ENCODE measurements at places on chromosomes 16 and 17.

DNA sequence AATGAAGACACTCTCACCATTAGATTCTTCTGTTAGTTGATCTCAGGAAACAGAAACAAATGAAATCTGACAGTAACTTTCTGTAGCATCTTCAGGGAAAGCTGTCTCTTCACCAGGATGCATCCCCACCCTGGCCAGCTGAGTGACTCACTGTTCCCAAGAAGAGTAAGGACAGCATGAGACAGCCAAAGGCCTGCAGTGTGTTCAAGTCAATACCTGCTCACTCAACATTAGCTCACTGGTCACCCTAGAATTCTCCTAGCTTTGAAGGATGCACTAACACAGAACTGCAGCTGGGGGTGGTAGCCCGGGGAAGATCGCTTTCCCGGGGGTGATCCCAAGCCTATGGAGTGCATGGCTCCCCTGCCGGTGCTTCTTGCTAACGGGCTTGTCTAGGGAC lies 28.2 kb upstream of the CLEC18B start:
- peak; percentile 84 for DNase-seq

- no peak for DNase-seq
These were observed 8.9 kb downstream of the CNGB1 start for GRCh38 chr16:57962046-57962445.

- no peak for DNase-seq
These were observed 1.0 kb downstream of the MAP2K4 start for GRCh38 chr17:12021623-12022140.

DNA sequence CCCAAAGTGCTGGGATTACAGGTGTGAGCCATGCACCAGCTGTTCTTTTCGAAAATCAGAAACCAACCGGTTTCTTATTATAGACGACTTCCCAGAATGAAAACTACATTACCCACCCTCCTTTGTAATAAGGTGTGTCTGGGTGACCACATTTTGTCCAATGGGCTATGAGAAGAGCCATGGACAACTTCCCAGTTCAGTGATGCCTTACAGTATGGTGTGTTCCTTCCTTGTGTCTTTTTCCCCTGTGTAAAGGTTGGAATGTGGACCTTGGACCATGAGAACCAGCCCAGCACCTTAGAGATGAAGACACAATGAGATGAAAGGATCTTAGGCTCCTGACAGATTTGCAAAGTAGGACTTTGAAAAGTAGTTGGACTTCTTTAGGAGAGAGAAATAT lies 85.0 kb upstream of the ATF7IP2 start:
- DNase-seq: no peak

DNA sequence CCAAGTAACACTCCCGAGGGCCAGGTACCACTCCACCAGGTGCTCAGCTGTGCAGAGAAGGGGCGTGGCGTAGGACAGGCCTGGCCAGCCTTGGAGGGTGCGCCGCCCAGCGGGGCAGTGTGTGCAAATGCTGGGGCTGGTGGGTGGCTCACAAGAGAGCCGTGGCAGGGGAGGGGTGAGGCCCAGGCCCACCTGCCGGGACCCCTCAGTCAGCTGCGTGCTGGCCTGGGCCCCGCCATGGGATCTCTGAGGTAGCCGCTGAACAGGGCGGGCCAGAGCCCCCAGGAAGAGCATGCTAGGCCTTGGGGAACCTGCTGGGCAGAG lies 8.8 kb downstream of the TPSG1 start:
- no peak for DNase-seq
